Type B pancreatic cell (in vitro differentiated cells): ENCODE measurements at places on chromosomes 3 and 15. TPM values are rescaled to one million over a fixed set of nuclear protein-coding genes. Genes with fewer than 3 reads are reported as not detected.

DNA sequence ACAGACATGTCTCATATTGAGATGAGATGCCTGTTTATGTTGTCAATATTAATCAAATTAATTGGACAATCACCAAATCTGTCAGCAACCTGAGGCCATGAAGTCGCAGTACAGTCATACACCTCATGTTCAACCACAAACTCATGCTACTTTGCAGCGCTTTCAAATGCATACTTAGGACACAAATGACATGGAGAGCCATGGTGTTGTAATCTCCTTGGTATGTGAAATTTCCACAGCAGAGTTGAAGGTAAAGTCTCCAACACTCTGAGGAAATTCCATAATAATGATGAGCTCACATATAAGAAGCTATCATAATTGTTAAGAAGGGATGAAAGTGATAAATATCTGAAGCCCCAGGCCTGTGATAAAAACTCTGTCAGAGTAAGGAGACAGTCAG lies 873.9 kb downstream of the MCTP2 start:
- no peak for DNase-seq
- no peaks in the 10 kb centered on the region for H3K27me3 ChIP-seq
- H3K27ac ChIP-seq, result no peak overlapping the region

- H3K4me1 ChIP-seq, result peaks cover 24% of the 10 kb centered on the region
- no peak overlapping the region for H3K27ac ChIP-seq
- no peak overlapping the region for H3K4me3 ChIP-seq
- H3K36me3 ChIP-seq, result no peaks in the 10 kb centered on the region
- peak; percentile 34 for DNase-seq
Observed at GRCh38 chr15:70383856-70384255, 286.1 kb upstream of the TLE3 start.

DNA sequence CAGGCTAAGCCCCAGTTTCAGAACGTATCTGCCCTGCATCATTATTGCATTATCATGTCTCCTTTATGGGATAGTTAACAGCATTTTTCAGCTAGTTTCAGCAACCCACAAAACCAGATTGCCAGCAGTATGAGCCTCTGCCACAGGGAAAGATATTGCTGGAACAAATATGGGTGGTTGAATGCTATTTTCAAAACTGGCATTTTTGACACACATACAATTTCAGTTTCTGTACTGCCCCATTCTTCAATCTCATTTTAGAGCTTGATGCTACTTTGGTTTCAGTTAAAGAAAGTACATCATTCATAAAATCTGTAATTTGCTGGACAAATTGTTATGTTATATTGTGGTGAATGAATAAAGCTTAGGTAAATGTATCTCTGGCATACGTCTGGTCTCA lies 1037.5 kb downstream of the NAALADL2 start:
- no peaks in the 10 kb centered on the region for H3K4me1 ChIP-seq
- H3K36me3 ChIP-seq, result no peaks in the 10 kb centered on the region
- DNase-seq, result no peak
- H3K4me3 ChIP-seq, result no peak overlapping the region
- H3K27me3 ChIP-seq, result no peaks in the 10 kb centered on the region

SLC9C1 gene
- 0.48 and 0.99 TPM in 2 replicates for total RNA-seq

GRCh38 chr3:189457631-189458412 lies 173.4 kb upstream of the TP63 start:
- peaks cover 11% of the 10 kb centered on the region for H3K4me1 ChIP-seq
- H3K27me3 ChIP-seq, result peaks cover 33% of the 10 kb centered on the region
- peak overlapping the region; percentile 51 for H3K4me3 ChIP-seq
- no peak for DNase-seq

C2CD4B gene
- total RNA-seq, result 2.7 and 2.9 TPM in 2 replicates

RTP1 gene
- not detected in 2 replicates for total RNA-seq

SLC12A1 gene
- 0.05 and 0.53 TPM in 2 replicates for total RNA-seq

IQCF5 gene
- total RNA-seq, result not detected in 2 replicates

TRPM1 gene
- total RNA-seq, result 9.5 TPM in 1 of 2 replicates, not detected in the other

GRCh38 chr3:184746131-184747120 lies 34.6 kb upstream of the MAGEF1 start:
- H3K36me3 ChIP-seq, result no peaks in the 10 kb centered on the region
- no peak for DNase-seq
- H3K27ac ChIP-seq, result no peak overlapping the region
- peaks cover 51% of the 10 kb centered on the region for H3K4me1 ChIP-seq
- H3K27me3 ChIP-seq, result peaks cover 4% of the 10 kb centered on the region

DNA sequence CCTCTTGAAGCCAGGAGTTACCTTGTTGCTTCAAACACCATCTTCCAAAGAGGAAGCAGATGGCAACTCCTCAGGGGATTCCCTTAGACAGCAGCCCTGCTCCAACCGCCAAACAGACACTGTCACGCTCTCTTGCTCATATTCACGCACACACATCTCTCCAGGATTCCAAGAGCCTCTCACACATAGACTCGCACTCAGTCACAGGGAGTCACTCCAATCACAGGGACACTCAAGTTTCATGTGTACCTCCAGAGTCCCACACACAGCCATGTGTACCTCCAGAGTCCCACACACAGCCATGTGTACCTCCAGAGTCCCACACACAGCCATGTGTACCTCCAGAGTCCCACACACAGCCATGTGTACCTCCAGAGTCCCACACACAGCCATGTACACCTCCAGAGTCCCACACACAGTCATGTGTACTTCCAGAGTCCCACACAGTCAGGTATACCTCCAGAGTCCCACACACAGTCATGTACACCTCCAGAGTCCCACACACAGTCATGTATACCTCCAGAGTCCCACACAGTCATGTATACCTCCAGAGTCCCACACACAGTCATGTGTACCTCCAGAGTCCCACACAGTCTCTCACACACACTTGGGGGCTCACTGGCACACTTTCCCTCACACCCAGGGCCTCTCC lies 6.1 kb downstream of the VWA5B2 start:
- no peak for DNase-seq
- no peak overlapping the region for H3K27ac ChIP-seq
- H3K27me3 ChIP-seq, result peaks cover 55% of the 10 kb centered on the region
- H3K36me3 ChIP-seq, result no peaks in the 10 kb centered on the region

TMEM45A gene
- 9.6 and 18.4 TPM in 2 replicates for total RNA-seq
